Neural crest cell (in vitro differentiated cells): ENCODE measurements at places on chromosomes 5 and 9.

GRCh38 chr5:169333518-169333917 lies 32.6 kb upstream of the SLIT3 start:
- DNase-seq = no peak

- no peak for DNase-seq
Observed at GRCh38 chr5:50786073-50786472, 119.6 kb downstream of the PARP8 start.

DNA sequence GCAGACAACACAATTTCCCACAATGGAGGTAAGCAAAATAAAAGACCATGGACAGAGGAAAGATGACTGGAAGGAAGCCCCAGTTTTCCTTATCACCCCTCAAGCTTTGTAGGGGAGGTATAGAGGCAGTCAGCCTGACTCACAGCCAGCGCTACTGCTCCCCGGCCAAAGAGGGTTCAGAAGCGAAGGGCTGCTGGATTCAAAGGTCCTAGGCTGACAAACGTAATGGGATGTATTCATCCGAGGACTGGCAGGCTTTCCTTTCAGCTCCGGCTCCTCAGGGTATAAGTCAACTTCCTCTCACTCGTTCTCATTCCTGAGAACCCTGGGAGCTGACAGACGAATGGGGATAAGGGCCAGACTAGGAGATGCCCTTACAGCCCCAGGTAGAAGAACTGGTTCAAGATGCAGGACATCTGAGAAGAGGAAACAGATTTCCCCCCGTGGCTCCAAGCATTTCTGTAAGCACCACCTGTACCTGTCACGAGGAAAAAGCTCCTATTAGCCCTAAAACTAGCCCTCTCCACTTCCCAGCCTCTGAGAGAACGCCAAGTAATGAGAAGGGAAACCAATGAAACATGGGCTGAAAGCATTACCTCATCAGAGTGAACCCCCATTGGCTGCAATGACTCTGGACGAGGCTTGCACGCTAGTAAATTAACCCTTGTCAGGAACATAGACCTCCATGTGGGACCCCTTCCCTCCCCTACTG lies 22.1 kb upstream of the FAM13B start:
- peak; percentile 34 for DNase-seq

GRCh38 chr9:87880683-87881082 lies 2.0 kb upstream of the SPATA31E1 start:
- DNase-seq = no peak

GRCh38 chr5:77251921-77252320 lies 41.4 kb downstream of the PDE8B start:
- DNase-seq = no peak

DNA sequence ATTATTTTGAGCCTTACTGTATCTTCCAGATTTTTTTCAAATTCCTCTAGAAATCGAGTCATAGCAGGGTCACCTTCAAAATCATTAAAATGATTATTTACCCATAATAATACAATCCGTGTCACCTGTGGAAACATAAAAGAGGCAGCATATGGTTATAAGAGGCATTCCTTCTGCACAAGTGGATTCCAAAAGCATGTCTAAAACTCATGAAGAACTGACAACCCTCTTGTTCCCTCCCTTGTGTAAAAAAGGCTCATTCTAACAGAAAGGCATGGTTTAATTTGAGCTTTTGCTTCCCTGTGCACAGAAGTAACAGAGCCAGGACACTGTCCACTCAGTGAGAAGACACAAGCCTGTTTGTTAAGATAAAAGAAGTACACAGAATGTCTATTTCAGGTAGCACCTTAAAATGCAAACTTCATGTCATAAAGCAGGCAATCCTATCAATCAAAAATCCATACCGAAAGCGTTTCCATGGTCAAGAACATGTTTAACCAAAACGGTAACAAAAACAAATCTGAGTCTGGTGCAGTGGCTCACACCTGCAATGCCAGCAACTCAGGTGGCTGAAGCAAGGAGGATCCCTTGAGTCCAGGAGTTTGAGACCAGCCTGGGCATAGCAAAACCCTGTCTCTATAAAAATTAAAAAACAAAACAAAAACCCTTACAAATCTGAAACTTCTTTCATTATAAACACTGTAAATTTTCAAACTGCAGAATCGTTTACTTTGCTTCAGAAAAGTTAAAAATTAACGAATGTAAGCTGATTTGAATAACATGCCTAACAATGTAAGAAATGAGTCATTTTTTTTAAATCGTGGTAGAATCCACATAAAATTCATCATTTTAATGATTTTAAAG lies 139.3 kb downstream of the RAPGEF6 start:
- DNase-seq = no peak

DNA sequence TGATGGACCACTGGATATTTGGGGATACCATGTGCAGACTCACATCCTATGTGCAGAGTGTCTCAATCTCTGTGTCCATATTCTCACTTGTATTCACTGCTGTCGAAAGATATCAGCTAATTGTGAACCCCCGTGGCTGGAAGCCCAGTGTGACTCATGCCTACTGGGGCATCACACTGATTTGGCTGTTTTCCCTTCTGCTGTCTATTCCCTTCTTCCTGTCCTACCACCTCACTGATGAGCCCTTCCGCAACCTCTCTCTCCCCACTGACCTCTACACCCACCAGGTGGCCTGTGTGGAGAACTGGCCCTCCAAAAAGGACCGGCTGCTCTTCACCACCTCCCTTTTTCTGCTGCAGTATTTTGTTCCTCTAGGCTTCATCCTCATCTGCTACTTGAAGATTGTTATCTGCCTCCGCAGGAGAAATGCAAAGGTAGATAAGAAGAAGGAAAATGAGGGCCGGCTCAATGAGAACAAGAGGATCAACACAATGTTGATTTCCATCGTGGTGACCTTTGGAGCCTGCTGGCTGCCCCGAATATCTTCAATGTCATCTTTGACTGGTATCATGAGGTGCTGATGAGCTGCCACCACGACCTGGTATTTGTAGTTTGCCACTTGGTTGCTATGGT lies 54.5 kb upstream of the HNRNPA0 start:
- DNase-seq = no peak

GRCh38 chr5:44178414-44178813 lies 210.8 kb downstream of the FGF10 start:
- DNase-seq = no peak

DNA sequence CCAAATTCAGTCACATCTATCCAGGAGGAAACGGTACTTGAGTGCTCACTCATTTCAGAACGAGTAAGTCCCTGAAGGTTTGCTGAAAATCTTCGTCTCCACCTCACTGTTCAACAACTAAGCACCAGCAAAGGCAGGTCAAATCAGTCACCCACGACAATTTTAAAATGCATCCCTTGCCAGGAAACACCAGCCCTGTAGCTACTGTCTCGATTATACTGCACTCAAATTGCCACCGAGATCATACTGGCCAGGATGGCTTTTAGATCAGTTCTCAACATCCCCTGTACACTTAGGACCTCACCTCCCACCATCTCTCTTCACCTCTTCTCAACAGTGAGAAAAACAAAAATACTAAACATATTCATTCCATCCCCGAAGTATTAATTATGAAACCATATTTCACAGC lies 298.6 kb downstream of the AGTPBP1 start:
- DNase-seq = no peak

GRCh38 chr5:135571066-135571609 lies 7.7 kb downstream of the CXCL14 start:
- DNase-seq = no peak

DNA sequence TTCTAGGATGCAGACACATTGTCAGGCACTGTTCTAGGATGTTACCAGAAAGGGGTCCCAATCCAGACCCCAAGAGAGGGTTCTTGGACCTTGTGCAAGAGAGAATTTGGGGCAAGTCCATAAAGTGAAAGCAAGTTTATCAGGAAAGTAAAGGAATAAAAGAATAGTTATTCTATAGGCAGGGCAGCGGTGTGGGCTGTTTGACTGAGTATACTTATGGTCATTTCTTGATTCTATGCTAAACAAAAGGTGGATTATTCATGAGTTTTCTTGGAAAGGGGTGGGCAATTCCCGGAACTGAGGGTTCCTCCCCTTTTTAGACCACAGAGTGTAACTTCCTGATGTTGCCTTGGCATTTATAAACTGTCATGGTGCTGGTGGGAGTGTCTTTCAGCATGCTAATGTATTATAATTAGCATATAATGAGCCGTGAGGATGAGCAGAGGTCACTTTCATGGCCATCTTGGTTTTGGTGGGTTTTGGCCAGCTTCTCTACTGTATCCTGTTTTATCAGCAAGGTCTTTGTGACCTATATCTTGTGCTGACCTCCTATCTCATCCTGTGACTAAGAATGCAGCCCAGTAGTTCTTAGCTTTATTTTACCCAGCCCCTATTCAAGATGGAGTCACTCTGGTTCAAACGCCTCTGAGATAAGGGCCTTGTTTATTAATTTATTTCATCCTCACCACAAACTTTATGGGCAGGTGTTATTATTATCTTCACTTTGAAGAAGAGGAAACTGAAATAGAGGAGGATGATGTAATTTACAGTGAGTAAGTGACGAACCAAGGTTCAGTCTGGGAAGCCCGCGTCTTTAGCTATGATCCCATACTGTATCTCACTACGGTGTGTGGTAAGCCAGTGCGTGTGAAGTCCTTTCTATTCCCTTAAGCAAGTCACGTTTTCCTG lies 186.0 kb upstream of the KLF4 start:
- DNase-seq = no peak

DNA sequence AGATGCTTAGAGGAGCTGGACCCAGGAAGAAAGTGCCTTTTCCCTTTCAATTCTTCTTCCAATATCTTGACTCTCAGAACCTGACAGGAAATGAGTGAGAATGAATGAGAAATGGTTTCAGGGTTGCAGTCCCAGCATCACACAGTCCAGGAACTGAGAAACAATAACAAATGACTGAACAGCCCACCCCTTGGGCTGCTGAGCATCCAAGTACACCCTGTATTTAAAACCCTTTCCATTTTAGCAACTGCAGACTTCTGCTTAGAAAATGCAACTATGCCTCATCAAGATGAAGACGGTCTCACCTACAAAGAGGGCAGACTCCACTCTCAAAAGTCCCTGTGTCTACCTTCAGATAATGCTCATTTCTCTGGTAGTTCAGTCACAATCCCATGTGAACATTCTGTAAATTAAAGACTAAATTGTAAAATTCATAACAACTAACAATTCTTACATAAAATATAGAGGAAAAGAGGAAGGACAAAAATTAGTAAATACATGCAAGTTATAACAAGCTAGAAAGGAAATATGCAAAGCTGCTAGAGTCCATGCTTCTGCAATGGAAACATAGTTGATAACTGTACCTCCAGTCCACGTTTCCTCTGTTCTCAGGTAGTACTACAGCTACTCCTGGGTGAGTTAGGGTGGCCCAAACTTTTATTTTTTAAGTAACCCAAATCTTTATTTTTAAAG lies 316.5 kb downstream of the ICE1 start:
- DNase-seq = no peak

DNA sequence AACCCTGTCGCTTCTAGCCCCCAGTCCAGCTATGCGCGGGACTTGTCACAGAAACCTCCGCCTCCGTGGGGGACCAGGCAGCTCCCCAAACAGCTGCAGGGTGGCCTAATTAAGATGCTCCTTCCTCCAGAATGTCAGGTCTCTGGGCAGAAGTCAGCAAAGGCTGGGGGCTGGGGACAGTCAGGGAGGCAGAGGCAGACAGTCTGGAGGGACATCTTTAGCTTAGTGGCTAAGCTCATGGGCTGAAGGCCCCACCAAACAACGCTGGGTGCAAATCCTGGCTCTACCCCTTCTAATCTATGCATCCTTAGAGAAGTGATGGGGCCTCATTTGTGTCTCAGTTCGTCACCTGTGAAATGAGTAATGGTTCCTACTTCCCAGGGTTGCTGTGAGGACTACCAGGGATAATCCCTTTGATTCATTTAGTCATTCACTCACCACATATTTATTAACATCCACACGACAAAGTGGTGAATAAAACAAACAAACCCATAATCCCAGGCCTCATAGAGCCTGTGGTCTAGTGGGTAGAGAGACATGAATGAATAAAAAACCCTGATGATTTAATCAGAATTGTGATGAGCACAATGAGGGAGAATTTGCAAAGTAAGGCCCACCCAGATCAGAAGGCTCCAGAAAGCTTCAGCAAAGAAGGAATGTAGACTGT lies 20.2 kb upstream of the MED27 start:
- no peak for DNase-seq

DNA sequence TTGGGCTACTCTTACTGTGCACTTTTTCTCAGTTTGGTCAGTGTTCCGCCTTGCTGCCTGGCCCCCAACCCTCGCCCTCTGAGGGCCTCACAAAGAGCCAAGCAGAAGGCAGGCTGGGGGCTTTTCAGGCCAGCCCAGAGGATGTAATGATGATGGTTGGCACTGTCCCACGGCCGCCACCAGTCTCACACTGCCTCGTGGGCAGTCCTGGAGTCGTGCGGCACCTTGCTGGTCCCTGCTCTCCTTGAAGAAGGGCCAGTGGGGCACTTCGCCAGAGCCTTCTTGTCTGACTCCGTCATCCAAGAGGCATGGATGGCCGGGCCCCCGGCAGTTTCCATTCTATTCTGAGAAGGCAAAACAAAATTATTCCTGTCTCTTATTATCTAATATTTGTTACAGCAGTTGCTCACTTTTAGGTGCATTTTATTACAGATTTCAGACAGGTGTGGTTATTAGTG lies 21.0 kb downstream of the TENT4A start:
- DNase-seq = no peak

DNA sequence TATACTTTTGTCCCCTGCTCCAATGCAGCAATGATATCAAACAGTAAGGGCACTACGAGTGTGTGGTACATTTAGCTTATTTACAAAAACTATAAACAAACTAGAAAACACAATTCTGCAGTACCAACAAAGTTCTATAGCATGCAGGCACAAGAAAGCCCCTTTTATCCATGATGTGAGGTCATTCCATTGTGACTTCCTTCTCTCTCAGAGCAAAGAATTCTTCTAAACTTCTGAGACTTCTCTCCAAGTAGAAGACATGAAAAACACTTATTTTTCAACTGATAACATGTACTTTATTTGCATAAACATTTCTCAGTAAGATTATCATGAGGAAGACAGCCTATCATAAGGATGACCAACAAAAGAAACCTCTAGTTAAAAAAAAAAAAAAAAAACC lies 569.8 kb downstream of the TLE1 start:
- DNase-seq = no peak

- DNase-seq = no peak
Observed at GRCh38 chr5:68884144-68884754, 209.6 kb upstream of the SLC30A5 start.

DNA sequence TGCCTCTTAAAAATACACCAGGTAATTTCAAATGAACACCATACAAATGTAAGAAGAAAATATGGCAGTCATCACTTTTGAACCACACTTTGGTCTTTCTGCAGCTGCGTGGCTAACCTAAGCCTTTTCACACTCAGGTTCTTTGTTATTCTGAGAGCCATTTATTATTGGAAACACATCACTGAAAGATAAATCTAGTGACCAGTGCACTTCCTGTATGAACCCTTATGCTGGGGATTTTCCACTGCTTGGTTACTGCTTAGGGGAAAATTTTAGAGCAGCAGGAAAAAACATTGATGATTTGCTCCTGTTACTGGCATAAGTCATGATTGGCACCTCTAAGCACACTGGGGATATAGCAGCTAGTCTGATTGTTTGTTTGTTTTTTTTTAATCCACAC lies 58.6 kb upstream of the RANBP3L start:
- no peak for DNase-seq

DNA sequence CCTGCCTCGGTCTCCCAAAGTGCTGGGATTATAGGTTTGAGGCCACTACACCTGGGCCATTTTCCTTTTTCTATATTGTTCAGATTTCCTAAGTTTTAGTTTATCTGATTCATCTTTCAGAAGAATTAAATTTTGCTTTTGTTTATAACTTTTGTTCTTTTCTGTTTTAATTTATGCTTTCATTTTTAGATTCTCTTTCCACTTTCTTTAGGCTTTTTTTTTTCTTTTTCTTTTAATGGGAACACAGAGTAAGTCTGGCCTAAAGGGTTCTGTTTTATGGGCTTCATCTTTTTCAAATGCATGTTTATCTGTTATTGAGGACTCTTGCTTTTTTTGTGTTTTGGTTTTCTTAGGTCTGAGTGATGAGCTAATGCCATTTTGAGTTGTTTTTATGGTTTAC lies 42.1 kb downstream of the SNX30 start:
- no peak for DNase-seq
